Activated CD8-positive, alpha-beta T cell treated with anti-CD3 and anti-CD28 coated beads, Interleukin-2, amount 10 ng/mL, durations not matched to agents 7 days and 5 days (primary cell): ENCODE measurements at places on chromosomes 12 and 14. TPM values are rescaled to one million over a fixed set of nuclear protein-coding genes. Genes with fewer than 3 reads are reported as not detected.

The USP44 gene
- 18.9 TPM for total RNA-seq

DNA sequence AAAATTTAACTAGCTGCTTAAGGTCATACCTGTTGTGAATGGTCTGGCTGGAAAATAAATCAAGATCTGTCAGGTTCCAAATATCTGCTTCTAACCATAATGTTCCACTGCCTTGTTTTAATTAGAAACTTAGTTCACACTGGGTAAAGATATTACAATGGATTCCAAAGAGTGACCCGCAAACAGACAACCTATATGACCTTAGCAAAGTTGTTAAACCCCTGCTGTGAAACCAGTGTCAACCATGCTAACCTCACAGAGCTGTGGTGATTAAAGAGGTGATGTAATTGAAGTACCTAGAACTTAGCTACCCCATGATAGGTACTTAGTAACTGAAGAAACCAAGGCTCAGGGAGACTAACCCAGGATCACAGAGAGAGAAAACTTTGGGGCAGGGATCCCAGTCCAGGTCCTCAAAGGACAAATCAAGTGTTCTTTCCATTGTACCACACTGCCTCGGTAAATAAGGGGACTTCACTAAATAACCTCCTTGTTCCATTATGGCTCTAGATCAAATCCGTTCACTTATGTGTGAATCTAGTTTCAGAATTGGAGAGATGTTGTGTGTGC is 2.2 kb downstream of the GUCY2C start:
- H3K4me1 ChIP-seq: no peaks in the 10 kb centered on the region
- H3K4me3 ChIP-seq: no peak overlapping the region
- no peak overlapping the region for H3K27ac ChIP-seq
- H3K36me3 ChIP-seq: no peaks in the 10 kb centered on the region

GRCh38 chr12:40038619-40039018 is 67.3 kb downstream of the SLC2A13 start:
- DNase-seq: no peak
- no peaks in the 10 kb centered on the region for H3K36me3 ChIP-seq
- no peak overlapping the region for H3K27ac ChIP-seq
- no peaks in the 10 kb centered on the region for H3K27me3 ChIP-seq
- peaks cover 2% of the 10 kb centered on the region for H3K4me1 ChIP-seq

The RND1 gene
- total RNA-seq: 2.5 TPM

DNA sequence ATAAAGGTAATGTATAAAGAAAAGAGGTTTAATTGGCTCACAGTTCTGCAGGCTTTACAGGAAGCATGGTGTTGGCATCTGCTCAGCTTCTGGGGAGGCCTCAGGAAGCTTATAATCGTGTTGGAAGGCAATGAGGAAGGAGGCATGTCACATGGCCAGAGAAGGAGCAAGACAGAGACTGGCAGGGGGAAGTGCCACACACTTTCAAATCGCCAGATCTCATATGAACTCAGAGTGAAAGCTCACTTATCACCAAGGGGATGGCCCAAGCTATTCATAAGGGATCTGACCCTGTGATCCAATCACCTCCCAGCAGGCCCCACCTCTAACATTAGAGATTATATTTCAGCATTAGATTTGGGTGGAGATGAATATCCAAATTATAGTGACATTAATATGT is 26.3 kb downstream of the LDHB start:
- DNase-seq: no peak
- peaks cover 49% of the 10 kb centered on the region for H3K36me3 ChIP-seq
- H3K4me3 ChIP-seq: no peak overlapping the region
- peaks cover 3% of the 10 kb centered on the region for H3K4me1 ChIP-seq

- H3K36me3 ChIP-seq: peaks cover 10% of the 10 kb centered on the region
- H3K27me3 ChIP-seq: peaks cover 4% of the 10 kb centered on the region
- no peak overlapping the region for H3K27ac ChIP-seq
- no peak for DNase-seq
- peaks cover 7% of the 10 kb centered on the region for H3K4me1 ChIP-seq
Observed at GRCh38 chr14:103361867-103362266, 23.3 kb upstream of the MARK3 start.

DNA sequence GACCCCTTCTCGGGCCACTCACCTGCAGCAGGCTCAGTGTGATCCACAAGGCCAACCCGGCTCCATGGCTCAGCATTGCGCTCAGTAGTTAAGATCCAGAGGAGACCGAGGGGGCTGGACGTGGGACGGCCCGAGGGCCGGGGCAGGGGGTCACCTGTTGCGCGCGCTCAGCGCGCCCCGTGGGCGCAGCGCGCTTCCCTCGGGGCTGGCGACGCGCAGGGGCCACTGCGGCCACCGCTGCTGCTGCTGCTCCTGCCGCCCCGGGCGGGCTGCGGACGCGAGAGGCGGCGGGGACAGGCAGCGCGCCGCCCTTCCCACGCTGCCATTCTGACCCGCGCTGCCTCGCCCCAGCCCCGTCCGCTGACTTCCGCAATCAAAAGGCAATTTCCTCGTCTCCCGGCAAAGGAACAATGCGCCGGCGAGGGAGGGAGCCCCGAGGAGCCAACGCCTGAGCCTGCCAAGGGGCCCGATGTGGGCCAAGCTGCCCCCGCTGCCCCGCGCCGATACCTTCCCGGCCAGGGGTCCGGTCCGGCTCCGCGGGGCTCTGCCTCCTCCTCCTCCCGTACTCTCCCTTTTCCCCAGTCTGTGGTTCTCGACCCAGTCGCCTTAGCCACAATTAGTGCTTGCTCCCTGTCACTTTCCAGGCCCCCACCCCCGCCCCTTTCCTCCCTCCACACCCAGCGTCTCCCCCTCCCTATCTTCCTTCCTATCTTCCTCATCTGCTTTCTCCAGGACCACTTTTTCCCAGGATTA is 27.3 kb downstream of the PTPRB start:
- DNase-seq: no peak
- no peaks in the 10 kb centered on the region for H3K36me3 ChIP-seq
- H3K27me3 ChIP-seq: peaks cover 31% of the 10 kb centered on the region
- H3K27ac ChIP-seq: no peak overlapping the region

- H3K27ac ChIP-seq: no peak overlapping the region
- H3K4me3 ChIP-seq: no peak overlapping the region
- no peaks in the 10 kb centered on the region for H3K27me3 ChIP-seq
Observed at GRCh38 chr14:68571928-68572525, 220.8 kb downstream of the ZFP36L1 start.

DNA sequence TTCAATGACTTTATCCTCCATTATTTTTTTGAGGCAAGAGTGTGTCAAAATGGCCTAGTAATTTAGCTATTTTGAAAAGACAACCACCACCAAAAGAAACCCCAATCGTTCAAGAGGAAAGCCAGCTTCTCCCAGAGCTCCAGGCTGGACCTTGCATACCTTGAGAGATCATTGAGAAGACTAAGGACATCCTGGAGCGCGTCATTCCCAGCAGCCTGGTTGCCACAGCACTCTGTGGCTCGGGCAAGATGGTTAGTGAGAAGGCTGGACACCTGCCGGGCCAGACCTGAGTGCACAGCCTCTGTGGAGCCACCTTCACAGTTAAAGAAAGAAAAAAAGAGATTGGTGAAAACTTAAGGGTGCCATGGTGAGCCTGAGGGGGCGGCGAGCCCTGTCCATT is 111.4 kb downstream of the TRAFD1 start:
- peaks cover 2% of the 10 kb centered on the region for H3K4me1 ChIP-seq
- H3K4me3 ChIP-seq: no peak overlapping the region
- H3K27me3 ChIP-seq: no peaks in the 10 kb centered on the region
- DNase-seq: no peak
- peaks cover 40% of the 10 kb centered on the region for H3K36me3 ChIP-seq

DNA sequence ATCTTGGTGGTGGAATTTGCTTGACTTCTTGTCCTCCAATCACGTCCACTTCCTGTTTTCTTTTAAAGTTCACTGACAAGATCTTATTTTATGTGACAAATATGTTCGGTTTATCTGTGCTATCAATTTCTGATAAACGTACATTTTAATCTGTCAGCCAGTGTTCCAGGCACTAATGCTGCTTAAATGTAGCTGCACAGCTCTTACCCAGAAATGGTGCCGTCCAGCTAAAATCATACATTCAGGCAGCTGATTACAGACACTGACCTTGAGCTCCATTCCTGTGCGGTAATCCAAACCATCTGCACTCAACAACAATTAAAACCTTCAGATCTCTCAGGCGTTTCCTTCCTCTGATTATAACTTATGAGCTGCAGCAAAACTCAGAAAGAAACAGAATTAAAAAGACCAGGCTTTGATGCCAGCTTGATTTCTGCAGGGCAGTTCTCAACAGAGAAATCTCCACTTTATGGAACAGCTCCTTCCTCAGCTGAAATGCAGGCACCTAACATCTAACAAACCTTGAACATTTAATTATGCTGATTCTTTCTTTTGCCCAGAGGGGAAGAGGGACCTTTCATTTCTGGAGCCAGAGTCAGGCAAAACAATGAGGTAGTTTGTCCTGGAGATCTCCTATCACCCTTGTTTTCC is 26.4 kb upstream of the RASSF3 start:
- DNase-seq: no peak
- peak overlapping the region; percentile 37 for H3K27ac ChIP-seq
- H3K4me1 ChIP-seq: peaks cover 17% of the 10 kb centered on the region
- H3K4me3 ChIP-seq: no peak overlapping the region
- H3K27me3 ChIP-seq: peaks cover 4% of the 10 kb centered on the region

DNA sequence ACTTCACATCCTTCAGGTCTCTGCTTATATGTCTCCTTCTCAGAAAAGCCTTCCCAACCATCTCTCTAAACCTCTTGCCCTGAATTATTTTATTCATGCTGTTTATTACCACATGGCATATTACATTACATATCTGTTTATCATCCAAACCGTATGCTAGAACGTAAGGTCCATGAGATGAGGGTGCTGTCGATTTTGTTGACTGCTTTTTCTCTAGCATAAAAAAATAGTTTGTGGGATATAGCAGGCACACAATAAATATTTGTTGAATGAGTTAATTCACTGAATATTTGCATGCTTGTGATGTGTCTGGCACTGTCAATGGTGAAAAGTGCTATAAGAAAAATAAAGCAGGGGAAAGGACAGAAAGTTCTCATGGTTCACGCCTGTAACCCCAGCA is 22.9 kb downstream of the SAMD4A start:
- H3K4me1 ChIP-seq: peaks cover 7% of the 10 kb centered on the region
- no peak overlapping the region for H3K27ac ChIP-seq
- no peak for DNase-seq

GRCh38 chr14:48900565-48900964 is 685.6 kb downstream of the RPS29 start:
- no peaks in the 10 kb centered on the region for H3K4me1 ChIP-seq
- H3K27me3 ChIP-seq: no peaks in the 10 kb centered on the region
- H3K27ac ChIP-seq: no peak overlapping the region
- no peak overlapping the region for H3K4me3 ChIP-seq
- H3K36me3 ChIP-seq: no peaks in the 10 kb centered on the region
